ENCODE measurements at places on chromosomes 1 and 21.

- DNase-seq, result no peak
Measured at GRCh38 chr1:76185207-76185606, 110.7 kb downstream of the ST6GALNAC3 start.

GRCh38 chr1:110153407-110153950, 3.2 kb downstream of the SLC6A17 start:
- no peak for DNase-seq

DNA sequence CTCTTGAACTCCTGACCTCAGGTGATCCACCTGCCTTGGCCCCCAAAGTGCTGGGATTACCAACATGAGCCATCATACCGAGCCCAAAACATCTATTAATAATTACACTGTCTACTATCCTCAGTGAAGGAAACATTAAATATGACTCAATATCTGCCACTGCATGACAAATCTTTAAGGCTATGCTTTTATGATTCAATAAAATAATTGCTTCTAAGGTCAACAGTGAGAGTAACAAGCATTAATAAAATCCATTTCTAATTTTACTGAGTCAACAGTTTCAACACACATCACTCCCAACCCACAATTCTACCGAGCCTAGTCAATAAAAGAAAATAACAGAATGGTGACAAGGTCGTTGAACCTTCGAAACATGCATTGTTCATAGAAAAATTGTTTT, 125.5 kb upstream of the CHRM3 start:
- peak; percentile 45 for DNase-seq

DNA sequence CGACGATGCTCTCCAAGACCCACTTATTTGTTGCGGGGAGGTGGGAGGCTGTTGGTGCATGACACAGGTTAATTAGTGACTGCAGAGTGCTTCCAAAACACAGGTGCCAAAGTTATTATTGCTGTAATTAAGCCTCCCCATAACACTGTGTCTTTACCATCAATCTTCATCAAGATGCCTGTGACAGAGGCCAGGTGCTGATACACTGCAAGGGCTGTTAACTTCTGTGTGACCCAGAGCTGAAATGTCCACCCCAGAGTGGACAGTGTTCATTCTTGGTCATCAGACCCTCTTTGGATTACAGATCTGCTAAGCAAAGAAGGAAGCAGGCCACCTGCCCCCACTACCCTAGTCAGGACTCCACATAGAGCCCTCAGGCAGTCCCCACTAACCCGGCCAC, 55.5 kb downstream of the CAPN8 start:
- no peak for DNase-seq

DNA sequence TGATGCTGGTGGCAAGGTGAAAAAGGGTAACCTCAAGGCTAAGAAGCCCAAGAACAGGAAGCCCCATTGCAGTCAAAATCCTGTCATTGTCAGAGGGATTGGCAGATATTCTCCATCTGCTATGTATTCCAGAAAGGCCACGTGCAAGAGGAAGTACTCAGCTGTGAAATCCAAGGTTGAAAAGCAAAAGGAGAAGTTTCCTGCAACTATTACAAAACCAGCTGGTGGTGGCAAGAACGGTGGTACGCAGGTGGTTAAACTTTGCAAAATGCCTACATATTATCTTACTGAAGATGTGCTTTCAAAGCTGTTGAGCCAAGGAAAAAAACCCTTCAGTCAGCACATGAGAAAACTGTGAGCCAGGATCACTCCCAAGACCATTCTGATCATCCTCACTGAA, 13.7 kb upstream of the VPS45 start:
- DNase-seq, result no peak

DNA sequence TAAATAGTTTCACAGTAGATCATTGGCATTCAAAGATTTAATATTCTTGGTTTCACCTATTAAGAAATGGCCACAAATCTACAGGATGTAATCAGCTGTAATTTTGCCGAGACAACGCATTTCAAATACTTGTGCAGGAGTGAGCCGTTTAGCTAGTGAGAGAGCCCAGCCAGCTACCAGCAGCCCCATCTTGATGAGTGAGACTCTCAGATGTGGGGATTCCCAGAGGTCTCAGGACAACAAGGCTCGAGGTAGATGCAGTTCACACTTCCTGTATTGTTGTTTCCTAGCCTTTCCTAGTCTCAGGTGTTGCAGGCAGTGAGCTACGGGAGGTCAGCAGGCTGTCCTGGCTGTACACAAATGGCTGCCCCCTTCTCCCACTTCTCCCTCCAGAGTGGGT, 108.6 kb downstream of the PBX1 start:
- DNase-seq, result no peak

DNA sequence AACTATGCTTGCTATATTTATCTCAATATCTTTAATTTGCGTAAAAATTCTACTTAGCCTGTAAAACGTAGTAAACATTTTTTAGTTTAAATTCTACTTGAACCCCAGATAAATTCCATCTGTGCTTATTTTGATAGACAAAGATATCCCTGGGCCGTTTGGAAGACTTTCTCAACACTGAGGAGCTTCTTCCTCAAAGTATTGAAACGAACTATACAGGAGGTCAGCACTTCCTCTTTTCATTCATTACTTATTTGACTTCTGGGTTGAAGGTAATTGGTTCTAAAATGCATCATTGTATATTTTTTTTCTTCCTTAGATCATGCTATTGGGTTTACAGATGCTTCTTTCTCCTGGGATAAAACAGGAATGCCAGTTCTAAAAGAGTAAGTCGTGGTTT, 74.7 kb downstream of the HSPA13 start:
- DNase-seq, result no peak

DNA sequence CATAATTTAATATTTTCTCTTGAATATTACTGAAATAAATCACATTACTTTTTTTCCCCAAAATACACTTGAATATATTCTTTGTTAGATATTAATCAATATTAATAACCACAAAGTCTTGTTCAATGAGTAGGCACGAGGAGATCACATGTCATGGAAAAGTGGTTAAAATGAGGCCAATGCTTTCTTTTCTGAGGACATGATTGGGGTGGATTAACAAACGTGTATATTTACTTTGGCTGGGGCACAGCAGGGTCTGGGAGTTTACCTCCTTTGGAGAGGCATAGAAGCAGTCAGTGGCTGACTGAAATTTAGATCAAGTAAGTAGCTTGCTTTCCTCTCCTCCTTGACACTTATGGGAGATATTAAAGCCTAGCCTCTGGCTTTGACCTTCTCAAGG, 664.3 kb upstream of the B3GALT2 start:
- DNase-seq, result no peak

- DNase-seq, result no peak
Measured at GRCh38 chr1:202547215-202547614, 163.0 kb downstream of the SYT2 start.

- peak; percentile 85 for DNase-seq
Measured at GRCh38 chr1:18913065-18913835, 10.9 kb upstream of the ALDH4A1 start.

GRCh38 chr21:32698971-32699693, 28.7 kb downstream of the SYNJ1 start:
- no peak for DNase-seq

- no peak for DNase-seq
Measured at GRCh38 chr1:245686446-245687030, 531.8 kb downstream of the KIF26B start.

GRCh38 chr1:184492536-184492935, 105.7 kb downstream of the C1orf21 start:
- DNase-seq, result no peak

DNA sequence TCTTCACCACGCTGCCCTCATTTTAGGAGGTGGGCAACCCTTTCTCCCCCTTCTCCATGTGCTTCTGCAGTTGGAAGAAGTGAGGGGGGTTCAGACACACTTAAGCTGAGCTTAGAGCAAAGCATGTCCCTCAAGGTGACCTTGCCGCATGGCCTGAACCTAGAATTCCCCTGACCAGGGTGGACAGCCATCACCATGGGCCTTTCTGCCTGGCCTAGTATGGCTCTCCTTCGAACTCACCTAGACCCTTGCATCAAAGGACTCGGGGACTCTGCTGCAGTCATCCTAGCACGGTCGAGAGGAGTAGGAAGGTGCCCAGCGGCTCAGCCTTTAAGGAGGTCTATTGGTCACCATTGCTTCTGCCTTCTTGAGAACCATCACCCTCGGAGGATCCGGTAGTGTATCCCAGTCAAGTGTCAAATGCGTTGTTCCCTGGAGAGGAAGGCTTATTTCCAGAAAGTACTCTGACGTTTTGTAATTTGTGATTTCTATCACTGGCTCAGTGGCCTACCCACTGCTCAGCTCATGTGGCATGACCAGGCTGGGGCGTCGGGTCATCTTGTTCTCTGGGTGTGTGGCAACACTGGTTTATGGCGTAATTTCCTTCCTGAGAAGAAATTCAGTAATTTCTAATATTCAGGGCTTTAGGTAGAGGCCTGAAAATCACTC, at the start of gene KCNE1:
Gene KCNE1 (minus strand): TSS at position 424 of the 669 bp plus-strand sequence. CDS start 62,576 bp downstream, outside the sequence.
- no peak for DNase-seq

DNA sequence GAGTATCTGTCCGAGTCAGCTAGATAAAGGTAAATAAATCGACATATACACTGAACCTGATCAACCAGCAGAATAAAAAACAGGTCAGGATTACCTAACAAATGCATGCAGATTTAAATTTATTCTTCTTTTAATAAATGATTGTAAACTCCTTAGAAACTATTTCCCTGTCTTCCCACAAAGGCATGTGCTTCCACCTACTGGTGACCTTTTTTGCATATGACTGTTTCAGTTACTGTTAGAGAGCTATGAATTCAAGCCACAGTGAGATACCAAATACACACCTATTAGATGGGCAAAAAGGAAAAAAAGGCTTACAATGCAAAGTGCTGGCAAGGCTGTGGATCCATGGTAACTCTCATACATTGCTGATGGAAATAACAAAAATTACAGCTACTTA, 957.4 kb upstream of the NCAM2 start:
- peak; percentile 0 for DNase-seq

- DNase-seq, result peak; percentile 91
Measured at GRCh38 chr1:16612332-16613172, 812 bp downstream of the NBPF1 start.

DNA sequence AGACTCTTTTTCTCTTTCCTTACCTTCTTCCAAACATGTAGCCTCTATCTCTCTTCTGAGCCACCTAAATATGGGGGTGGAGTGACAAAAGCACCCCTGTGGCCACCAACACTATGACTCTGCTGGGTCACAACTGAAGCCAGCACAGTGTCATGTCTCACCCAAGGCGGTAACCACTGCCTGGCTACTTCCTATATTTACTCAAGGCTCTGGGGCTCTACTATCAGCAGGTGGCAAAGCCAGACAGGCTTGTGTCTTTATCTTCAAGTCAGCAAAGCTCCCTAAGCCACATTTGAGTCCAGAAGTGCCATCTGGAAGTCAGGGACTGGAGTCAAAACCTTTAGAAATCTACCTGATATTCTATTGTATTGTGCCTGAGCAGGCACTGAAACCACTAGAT, 1515.2 kb downstream of the PLA2G4A start:
- DNase-seq, result no peak

DNA sequence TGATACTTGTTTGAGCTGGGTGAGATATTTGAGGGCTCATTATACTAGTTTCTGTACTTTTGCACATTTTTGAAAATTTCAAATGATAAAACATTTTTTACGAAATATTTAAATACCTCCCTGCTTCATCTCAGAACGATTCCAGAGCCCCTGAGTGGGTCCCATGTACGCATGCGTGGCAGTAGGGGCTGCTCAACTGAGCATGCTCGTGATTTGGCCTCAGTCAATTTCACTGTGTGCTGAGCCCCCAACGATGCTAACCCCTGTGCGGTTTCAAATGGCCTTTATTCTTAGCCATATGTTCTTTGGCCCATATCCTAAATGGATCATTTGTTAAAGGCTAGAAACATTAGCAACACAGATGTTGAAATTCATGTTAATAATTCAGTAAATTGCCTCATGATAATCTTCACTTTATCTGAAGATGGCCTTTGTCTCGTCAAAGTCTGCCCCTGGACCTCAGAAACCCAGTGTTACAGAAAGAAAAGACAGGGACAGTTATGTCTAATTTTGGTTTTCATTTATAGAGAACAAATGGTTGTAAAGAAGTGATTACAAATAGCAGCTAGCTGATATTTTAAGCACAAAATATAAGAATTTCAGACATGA, 108.2 kb downstream of the MRPS6 start:
- DNase-seq, result no peak

DNA sequence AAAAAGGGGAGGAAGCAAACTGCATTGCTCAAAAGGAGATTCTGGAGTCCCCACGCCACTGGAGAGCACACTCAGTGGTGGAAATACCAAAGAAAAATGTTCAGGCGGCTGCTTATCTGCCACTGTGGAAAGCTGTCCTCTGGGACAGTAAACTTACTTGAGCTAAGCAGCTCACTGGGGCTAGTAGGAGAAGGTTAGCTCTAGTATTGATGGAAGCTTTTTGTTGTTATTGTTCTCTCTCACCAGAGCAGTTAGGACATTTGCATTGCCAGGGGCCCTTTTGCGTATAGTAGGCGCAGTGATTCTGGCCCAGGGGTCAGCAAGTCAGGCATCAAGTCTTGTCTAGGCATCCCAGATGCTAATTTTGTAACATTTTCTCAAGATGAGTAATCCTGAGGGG, 15.6 kb downstream of the BACE2 start:
- DNase-seq, result no peak

DNA sequence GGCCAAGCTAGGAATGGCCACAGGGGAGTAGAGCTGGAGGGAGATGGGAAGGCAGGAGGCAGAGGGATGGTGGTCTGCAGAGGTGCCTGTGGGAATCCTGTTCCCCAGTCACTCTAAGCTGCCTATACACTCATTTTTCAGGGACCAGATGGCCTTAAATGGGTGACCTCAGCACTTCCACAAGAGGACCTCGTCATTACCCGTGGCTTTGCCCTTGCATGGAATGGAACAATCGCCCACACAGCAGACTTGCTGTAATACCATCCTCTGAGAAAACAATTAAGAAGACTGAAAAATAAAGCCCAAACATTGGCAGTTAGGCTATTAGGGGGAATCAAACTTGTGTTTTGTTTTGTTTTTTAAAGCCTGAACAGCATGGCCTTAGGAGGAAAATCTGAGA, 12.9 kb upstream of the TNN start:
- no peak for DNase-seq

DNA sequence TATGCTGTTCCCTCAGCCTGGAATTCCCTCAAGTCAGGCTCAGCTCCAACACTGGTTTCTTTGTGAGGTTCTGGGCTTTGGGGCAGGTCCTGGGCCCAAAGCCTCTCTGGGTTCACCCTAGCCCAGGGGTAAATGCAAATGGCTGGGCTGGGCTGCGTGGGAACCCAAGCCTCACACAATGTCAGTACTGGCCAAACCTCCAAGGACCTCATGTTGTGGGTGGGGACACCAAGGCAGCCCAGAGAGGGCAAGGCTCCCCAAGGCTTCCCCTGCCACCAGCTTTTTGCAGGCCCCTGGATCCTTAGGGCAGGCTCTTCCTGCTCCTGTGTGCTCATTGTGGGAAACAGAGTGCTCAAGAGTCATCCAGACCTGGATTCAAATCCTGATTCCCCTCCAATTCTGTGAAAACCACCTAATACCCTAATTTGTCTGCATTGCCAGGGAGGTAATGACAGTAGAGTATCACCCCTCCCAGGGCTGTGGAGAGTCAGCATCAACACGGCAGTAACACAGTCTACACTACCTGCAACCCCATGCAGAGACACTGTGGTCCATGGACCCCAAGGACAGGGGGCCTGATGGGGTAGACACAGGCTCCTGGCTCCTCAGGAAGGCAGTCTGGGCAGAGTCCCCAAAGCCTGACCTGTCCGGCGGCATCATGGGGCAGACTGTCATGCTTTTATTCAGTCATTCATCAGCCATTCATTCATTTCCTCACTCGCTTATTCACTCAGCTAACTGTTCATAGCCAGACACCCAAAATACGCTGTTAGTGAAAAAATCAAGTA, 85.7 kb downstream of the DMRTB1 start:
- DNase-seq, result no peak

Data from ELR (cell line).